Nucleus accumbens (tissue), 56 donors: ENCODE measurements at places on chromosomes 7 and 10.

DNA sequence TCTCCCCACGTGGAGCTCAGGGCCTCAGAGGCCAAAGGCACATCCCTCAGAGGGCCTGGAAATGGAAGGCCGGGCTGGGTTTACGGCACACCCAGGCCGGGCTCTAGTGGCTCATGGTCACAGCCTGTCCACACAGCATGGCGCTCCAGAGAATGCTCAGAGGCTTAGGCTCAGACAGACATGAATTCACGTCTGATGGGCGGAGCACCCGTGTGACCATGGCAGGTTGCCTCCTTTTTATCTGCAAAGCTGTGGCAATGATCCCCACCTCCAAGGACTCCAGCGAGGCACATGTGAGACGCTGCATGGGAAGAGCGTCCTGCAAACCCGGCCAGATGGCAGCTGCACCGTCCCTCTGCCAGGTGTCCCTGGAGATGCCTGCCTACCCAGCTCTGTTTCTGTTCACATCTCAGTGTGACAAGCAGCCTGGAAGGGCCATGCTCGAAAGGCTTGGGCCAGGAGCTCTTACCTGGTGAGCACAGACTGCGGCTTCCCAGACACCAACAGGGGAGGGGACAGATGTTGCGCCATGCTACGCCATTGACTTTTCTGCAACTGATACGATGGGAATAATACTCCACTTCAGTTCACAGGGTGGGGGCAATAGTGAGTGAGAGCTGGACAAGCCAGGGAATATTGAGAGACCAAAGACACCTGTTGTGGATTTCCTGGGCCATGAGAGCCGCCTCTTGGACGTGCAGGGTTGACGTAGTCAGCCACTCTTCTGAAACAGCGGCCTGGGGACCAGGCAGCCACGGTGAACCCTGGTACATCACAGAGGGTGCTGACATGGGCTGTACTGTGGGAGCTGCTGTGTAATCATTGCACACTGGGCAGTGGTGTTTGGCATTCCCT lies 34.4 kb upstream of the FAM20C start:
- no peak for DNase-seq

GRCh38 chr7:3649678-3650440 lies 348.8 kb downstream of the SDK1 start:
- DNase-seq: no peak

DNA sequence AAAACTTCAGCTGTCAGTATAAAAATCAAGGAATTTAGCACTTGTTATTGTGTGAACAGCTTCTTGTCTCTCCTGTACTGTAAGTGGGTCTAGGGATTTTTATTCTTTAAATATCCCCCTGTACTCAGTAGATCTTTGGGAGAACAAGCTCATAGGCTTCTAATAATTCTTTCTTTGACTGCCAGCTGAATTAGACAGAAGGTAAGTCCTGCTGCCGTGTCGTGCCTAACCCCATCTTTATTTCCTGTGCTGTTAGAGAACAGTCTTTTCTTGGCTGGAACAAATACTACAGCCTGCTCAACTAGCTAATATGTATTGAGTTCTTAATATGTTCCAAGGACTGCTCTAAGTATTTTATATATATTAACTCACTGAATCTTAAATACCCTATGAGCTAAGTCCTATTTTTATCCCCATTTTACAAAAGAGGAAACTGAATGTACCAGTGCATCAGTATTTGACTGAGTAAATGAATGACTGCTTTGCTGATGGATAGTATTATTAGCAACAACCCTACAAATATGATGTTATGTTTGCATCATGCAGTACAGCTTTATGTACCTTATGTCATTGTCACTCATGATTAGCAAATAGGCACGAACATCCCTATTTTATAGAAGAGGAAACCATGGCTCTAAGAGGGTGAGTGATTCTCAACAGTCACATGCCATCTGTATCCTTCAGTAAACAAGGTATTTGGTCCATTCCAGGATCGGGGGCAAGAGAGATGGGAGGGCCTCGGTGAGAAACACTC lies 5.5 kb upstream of the DUSP5 start:
- DNase-seq: no peak

DNA sequence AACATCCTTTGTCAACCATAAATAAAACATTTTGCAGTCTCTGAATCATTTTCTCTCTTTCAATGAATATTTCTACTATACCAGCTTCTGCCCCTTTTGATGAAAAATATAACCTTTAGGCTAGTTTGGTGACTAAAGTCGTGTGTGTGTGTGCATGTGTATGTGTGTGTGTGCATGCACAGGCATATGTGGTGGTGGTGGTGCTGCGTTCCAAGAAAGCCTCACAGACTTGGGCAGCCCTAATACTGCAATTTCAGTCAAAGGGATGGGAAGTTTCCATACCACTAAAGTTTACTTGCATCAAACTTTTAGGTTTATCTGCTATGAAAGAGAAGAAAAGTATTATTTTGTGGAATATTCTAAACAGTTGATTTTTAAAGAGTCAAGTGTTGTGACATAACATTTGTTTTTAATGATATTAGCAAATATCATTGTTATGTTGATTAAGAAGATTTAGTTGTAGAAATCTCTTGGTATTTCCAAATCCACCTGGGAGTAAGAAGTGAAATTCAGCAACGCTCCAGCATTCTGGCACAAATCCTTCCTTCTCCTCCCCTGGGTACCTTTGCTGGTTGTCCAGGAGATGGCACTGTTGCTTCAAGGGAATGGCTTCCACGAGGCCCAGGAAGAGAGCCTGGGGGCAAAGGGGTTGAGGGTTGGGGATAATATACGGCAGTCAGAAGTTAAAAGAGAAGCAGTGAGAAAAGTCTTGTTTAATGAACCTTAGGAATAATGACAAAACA lies 41.5 kb downstream of the ASB4 start:
- DNase-seq: peak; percentile 56

- DNase-seq: peak; percentile 15
Observed at GRCh38 chr7:20172736-20173334, 44.3 kb downstream of the MACC1 start.

GRCh38 chr7:158561659-158562058 lies 26.0 kb downstream of the PTPRN2 start:
- no peak for DNase-seq

DNA sequence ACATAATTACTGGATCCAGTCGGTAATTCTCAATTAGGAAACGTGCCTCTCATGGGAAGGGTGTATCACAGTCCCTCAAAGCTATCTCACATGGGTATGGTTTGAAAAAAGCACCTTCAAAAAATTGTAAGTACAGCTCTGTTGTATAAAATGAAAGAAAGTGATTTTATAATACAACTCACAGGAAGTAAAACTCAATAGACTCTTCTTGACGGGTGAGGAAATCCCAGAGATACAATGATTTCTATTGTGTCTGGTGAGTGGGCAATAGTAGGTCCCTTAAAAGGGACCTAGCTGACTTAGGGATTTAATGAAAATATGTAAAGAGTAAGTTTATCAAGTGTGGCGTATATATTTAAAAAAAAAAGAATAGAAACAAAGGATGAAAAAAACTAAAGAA lies 27.0 kb downstream of the TASOR2 start:
- DNase-seq: no peak

DNA sequence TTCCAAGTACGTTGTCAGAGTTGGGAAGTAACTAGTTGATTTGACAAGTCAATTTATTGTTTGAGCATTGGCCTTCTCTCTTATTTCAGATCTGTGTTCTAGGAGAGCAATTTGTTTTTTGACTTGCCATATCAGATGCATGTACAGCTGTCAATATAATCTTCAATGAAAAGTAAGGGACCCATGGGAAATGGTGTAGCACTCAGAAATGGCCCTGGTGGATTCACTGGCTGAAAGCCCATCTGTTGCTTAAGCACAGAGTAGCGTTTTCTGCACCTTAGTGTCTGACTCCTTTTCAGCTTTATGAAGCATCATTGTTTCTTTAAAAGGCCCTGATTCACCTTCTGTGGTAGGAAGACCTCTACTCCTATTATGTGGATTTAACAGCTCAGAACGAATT lies 10.2 kb downstream of the GARS1 start:
- DNase-seq: no peak

DNA sequence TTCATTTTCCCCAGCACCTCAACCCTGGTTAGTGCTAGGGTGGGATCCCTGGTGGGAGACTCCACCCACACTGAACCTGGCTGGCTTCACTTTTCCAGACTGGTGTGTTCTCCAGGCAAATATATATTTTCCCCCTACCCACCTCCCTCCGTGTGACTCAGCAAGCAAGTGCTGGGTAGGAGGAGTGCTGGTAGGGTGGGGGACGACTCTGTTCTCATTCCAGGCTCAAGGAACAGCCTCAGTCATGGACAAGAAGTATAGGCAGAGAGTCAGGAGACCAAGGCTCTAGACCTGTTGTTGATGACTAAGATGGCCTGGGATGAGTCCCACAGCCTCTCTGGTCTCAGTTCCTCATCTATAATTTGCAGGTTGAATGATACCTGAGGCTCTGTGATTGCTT lies 328.1 kb downstream of the KCNMA1 start:
- no peak for DNase-seq

DNA sequence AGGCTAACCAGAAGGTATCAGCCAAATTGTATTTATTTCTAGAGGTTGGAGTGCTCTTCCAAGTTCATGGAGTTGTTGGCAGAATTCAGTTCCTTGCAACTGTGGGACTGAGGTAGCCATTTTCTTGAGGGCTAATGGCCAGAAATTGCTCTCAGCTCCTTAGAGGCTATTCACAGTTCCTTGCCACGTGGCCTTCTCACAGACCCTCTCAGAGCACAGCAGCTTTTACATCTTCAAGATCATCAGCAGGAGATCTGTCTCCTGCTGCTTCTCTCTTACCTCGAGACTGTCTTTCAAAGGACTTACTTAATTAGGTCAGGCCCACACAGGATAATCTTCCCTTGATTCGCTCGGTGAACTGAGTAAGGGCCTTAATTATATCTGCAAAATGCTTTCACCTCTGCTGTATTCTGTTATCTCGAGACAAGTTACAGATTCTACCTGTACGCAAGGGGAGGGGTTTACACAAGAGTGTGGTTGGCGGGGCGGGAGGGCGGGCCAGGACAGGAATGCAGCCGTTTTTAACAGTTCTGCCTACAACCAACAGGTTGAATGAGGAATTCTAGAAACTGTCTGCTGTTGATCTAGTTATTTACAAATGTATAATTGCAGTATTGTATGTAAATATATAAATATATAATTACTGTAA lies 15.0 kb downstream of the MIOS start:
- DNase-seq: no peak

GRCh38 chr10:48523820-48524758 lies 80.8 kb downstream of the ARHGAP22 start:
- DNase-seq: no peak

GRCh38 chr7:83782628-83783027 lies 133.7 kb upstream of the SEMA3E start:
- no peak for DNase-seq

- no peak for DNase-seq
Observed at GRCh38 chr10:120794390-120794789, 56.8 kb upstream of the WDR11 start.

GRCh38 chr7:151188252-151188542 lies 1.1 kb upstream of the ASB10 start:
- no peak for DNase-seq

GRCh38 chr7:28069388-28069787 lies 111.2 kb downstream of the JAZF1 start:
- DNase-seq: no peak

DNA sequence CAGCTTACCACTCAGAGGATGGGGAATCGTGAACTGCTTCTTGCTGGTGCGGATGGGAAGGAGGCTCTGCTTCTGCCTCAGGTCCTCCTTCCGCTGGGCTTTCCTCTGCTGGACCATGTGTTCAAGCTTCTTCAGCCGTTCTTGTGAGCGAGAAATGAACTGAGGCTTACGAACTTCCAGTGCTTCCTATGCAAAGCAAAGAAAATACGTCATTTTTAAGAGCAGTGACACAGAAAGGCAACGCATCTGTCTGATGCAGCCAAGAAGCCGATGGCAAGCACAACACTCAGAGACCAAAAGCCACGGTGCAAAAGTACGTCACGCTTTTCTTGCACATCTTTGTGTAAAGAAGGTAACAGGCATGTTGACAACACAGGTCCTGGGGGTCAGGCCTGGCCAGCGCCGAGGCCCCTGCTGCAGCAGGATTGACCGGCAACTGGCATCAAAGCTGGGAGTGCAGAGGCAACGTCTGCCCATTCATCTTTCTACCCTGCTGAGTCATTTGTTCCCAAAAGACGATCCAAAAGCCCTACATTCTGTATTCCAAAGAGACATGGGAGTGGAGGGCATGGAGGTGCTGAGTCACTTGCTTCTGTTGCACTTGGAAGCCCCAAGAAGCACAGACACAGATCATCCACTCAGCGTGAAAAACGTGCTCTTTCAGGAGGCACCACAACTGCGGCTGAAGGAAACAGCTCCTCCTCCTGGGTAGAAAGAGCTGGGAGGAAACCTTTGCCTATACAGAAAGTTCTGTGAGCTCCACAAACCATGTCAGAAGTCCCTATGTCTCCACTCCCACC lies 71.0 kb upstream of the ADAM12 start:
- DNase-seq: no peak

DNA sequence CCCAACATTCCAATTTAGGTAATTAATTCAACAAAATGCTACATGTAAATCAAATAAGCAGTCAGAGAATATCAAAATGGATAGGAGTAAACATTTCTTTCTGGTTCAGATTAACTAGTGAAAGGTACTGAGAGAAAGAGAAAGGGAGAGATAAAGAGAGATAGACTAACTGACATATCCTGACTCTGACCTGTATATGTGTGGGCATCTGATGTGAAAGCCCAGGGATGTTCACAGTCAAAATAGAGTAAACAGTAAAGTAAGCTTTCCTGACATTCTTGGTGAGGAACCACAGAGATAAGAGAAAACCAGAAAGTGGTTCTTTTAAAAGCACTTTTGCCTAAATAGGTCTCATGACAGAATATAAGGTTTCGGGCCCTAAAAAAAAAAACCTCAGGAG lies 37.5 kb upstream of the ANK3 start:
- DNase-seq: no peak

- DNase-seq: no peak
Observed at GRCh38 chr7:67809586-67809985, 813.0 kb downstream of the TYW1 start.

DNA sequence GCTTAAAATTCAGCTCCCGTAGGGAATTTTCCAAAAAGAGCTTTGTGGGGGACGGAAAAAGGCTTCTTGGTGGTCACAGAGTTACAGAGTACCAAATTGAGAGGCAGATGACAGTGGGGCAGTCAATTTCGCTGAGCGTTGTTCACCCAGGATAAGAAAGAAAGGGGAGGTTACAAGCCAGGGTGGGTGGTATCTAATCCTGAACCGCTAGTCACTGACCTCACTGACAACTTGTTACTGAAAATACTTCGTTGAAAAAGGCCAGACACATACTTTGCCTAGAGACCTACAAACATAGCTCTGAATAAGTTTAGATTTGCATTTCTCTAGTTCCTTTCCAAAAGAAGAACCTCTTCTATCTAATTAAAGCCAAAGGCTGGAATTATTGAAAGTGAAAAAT lies at the start of gene CTNNA3:
CTNNA3 (minus strand) TSS at position 167 of the 400 bp plus-strand sequence.
- no peak for DNase-seq

DNA sequence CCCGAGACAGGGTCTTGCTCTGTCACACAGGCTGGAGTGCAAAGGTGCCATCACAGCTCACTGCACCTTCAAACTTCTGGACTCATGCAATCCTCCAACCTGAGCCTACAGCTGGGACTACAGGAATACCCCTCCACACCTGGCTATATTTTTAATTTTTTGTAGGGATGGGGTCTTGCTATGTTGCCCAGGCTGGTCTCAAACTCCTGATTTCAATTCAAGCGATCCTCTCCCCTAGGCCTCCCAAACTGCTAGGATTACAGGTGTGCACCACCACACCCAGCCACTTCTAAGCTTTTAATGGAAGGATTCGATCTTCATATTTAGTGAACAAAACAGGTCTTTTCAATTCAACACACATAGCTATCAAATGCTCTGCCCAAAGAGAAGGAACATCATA lies 29.7 kb downstream of the FZD9 start:
- no peak for DNase-seq

GRCh38 chr10:86888585-86889381 lies 68.6 kb downstream of the MMRN2 start:
- no peak for DNase-seq

GRCh38 chr10:132250481-132251475 lies 57.0 kb downstream of the STK32C start:
- DNase-seq: no peak
